ENCODE measurements at places on chromosomes 16 and 17.
A peak's percentile ranks its signal among the peaks of the same experiment; 100 is the strongest.

- DNase-seq = no peak
Measured at GRCh38 chr16:12132290-12132689, 155.8 kb downstream of the SNX29 start.

DNA sequence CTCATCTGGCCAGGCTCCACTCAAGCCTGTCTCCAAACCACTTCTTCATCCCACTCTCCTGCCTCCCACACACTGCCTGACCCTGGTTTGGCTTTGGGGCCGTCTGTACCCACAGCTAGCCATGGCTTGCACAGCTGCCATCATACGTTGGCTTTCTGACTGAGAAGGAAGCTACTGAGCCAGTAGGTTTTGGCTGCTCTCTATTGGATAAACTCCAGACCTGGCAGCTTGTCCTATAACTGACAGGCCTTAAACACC lies 3.9 kb downstream of the MIF4GD start:
- no peak for DNase-seq

- DNase-seq = no peak
Measured at GRCh38 chr17:70184207-70184606, 14.9 kb downstream of the KCNJ2 start.

DNA sequence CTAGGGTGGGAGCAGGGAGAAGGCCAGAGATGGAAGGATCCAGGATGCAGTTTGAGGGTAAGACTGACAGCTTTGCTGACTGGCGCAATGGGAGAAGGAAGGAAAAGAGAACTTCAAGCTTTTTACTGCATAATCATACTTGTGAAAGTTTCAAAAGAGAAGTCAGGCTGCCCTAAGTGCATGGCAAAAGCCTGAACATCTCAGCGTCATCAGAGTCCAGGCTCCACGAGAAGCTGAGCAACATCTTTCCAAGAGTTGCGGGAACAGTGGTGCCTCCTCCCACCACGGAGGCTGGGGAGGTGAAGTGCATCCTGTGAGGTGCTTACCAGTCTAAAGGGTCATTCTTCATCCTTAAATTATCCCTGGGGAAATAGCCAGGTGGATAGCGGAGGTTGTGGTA lies 26.9 kb upstream of the SLC38A8 start:
- DNase-seq = no peak

DNA sequence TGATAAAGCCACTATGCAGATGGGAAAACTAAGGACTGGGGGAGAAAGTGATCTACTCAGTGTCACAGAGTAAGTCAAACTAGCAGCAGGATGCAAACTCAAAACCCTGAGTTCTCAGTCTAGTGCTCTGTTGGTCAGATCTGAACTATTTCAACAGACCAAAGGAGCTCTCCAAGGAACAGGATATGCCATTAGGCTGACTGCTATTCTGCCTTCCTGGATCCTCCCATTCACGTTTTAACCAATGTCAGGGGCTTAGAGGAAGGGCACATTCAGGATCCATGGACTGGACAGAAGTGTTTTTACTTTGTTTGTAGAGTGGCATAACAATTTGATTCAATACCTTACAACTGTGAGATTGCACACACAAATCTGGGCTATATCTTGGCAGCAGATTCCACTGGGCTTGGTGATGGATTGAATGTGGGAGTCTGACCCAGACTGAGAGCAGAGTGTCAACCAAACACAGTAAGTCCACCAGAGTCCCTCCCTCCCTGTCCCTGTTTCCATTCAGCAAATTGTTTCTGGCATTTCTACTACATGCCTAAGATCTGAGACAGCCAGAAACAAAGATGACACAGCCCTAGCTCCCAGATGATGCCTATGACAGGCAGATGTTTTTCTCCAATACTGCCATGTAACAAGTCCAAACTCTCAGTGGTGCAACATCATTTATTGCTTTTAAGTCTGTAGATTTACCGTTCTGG lies 337.8 kb upstream of the CDH5 start:
- DNase-seq = peak; percentile 55
